Kidney capillary endothelial cell (primary cell): ENCODE measurements at places on chromosomes 16 and 17.

DNA sequence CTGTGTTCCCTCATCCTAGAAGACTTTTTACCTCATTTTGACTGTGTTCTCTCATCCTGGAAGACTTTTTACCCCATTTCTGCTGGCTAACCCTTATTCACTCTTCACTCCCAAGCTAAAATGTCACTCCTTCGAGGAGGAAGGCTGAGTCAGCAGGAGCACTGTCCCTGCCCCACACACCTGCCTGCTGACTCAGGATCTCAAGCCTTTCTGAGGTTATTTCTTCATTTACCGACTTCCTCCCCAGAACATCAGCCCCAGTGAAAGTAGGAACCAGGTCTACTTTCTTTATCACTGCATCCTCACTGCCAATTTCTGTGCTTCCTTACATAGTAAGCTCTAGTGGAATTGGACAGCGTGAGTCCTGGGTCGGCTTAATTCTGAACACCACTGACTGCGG is 220.6 kb downstream of the HS3ST4 start:
- DNase-seq, result no peak

DNA sequence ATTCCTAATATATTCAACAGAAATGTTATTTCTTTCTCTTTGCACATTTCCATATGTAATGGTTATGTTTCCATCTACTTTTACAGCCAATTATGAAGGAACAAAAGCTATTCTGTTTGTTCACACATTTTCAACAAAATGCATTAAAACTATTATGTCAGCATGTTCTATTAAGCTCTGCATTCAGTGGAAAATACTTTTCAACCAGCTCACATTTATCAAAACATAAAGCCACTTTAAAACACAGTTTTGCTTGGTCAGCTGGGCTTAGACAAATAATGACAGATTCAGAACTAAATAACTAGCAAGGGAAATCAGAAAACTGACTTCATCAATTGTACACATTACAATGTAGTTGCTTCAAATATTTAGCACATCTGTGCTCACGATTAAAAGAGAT is 6.9 kb downstream of the SALL1 start:
- DNase-seq, result no peak

DNA sequence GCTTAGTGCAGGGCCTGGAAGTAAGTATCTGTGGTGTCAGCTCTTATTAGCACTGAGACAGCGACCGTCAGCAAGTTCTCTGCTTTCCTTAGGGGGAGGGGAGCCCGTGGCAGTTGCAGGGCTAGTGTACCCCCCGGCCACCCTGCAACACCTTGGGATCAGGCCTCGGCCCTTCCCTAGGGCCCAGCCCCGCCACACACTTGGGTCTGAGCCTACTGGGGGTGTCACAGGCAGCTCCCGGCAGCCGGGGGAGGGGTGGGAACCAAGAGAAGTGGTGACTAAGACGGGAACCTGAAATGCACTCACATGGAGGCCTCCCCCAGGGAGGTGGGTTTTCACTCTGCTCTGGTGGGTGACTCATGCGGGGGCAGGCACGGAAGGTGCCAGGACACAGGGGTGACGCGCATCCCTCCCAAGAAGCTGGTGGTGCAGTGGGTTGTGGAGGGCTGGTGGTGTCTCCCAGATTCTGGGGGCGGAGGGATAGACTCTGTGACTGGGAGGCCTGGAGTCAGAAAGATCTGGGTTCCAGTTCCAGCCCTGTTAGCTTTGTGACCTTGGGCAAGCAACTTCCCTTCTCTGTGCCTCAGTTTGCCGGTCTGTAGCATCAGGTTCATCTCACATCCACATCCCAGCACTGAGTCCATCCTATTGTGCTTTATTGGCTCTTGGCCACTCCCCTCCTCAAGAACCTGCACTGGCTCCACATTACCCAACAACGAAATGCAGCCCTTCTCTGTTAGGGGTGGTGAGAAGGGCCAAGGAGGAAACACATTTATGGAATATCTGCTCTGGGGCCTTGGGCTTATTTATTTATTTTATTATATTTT is 44.5 kb downstream of the LAT start:
- peak; percentile 74 for DNase-seq

- DNase-seq, result no peak
Measured at GRCh38 chr16:11093572-11094074, 149.3 kb downstream of the CLEC16A start.

- DNase-seq, result no peak
Measured at GRCh38 chr17:81527591-81528383, at the start of gene FSCN2. TSS of gene FSCN2 (plus strand) at chr17:81528377. CDS start at chr17:81528532, 155 bp downstream.

GRCh38 chr16:74999609-75000480 is 1.0 kb downstream of the ZNRF1 start:
- DNase-seq, result no peak

DNA sequence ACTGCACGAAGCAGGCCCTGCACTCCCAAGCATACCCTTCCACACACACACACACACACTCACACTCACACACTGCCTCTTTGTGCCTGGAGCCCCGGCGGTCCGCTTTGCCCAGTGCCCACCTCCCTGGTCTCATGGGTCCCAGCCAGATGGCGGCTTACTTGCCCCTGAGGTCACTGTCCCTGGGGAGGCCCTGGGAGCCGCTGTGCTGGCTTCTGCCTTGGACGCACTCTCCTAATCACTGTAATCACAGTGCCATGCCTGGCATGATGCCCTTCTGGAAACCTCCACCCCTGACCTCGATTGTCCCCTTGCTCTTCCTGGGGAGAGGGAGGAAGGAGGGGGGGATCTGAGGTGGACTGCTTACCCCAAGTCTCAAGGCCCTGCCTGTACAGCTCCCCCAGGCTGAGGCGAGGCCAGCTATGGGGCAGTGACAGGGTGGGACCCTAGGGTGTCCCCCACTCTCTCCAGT is 36.0 kb downstream of the ARHGAP23 start:
- no peak for DNase-seq

GRCh38 chr16:51655249-51655648 is 504.2 kb upstream of the SALL1 start:
- no peak for DNase-seq

DNA sequence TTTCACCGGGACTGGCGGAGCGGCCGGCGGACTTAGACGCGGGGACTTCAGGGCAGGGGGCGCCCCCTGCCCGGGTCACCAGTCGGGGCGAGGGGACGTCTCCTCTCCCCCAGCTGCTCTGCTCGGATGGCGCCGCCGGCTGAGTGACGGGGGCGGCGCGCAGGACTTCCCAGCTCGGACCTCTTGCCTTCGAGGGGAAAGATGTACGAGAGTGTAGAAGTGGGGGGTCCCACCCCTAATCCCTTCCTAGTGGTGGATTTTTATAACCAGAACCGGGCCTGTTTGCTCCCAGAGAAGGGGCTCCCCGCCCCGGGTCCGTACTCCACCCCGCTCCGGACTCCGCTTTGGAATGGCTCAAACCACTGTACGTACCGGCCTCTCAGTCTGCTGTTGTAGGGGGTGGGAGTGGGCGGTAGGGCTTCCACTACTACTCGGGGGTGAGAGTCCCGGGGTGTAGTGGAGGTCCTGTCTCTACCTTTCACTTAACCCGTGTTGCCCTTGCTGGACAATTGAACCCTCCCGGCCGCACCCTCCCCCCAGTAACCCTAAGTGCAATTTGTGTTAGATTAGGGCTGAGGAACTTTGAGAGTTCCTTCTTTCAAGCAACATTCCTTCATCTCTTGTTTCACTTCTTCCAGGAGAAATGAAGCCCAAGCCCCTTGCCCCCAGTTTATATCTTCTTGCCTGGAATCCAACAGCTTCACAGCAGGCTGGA is 21.9 kb downstream of the GJD3 start:
- DNase-seq, result no peak

GRCh38 chr16:62712566-62712965 is 676.3 kb upstream of the CDH8 start:
- no peak for DNase-seq

DNA sequence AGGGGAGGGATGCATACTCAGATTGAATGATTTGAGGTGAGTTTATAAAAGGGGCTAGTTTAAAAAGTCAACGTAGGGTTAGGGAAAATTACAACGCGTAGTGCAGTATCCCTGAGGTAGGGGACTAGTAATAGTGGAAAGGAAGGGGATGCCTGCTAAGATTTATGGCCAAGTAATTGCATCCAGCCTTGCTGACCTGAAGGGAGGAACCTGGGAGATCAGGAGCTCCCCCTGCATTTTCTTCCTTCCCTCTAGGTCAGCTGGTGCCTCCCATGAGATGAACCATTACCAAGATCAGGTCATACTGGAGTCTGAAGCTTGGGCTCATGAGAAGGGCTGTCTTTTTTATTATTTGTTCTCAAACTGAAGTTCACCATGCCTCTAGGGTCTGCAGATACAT is 606.6 kb downstream of the TMEM114 start:
- no peak for DNase-seq

- no peak for DNase-seq
Measured at GRCh38 chr16:82063456-82064082, 28.5 kb downstream of the HSD17B2 start.

- DNase-seq, result peak; percentile 54
Measured at GRCh38 chr17:67689534-67690177, 28.1 kb upstream of the NOL11 start.

DNA sequence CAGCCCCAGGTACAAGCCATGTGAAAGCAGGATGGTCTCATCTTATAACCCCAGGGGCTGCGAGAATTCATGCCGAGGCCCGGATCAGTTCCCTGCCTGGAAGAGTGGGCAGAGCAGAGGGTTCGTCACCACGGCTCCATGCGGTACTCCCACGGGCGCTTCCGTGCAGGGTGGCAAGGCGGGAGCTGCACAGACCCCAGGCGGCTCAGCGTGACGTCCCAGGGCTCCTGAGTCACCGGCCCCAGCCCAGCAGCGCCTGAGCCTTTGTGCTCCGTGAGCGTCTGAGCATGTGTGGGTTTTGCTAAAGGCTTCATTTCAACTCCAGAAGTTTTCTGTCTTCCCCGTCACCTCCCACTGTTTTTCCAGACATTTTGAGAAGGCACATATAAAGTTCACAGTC is 71.2 kb upstream of the CHMP6 start:
- no peak for DNase-seq

- DNase-seq, result no peak
Measured at GRCh38 chr17:39165178-39165840, 652 bp downstream of the ARL5C start.

DNA sequence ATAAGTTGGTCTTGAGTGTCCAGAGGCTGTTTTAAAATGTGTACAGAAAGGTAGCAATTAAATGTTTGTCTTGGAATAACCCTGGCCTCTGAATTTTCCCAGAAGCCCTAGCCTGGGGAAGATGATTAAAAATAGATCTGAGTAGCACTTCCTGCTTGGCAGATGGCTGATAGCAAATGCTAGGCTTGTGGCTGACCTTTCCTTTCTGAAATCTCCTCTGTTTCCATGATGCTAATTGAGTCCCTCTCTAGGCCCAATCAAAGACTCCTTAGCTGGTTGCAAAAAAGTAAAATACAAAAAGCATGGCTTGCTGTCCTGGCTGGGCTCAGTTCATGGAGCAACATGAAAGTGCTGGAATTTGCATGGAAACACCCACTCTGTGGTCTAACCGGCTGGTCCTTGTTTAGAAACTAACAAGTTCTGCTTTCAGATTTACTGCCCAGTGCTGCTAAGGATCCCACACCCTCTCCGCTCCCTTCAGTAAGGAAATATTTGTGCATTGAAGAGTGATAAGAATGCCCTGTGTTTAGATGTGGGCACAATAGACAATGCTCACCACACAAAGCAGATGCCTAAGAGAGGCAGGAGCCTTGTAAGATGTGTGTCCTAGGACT is 40.8 kb downstream of the YPEL2 start:
- DNase-seq, result peak; percentile 77

DNA sequence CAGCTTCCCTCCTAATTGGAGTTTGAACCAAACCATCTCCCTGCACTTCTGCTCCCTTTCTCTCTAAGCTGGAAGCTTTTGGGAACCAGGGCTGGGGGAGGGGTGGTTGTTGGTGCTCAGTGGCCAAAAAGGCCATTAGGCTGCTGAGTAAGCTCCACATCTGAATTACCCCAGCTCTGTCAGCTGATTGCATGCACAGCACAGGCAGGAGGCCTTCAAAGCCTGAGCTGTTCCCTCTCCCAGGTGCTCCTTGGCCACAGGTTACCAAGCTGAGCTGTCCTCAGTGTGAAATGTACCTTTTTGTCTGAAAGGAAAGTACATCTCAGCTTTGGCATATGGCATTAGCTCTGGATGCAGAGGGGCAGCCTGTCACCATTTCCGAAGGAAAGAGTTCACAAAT is 6.2 kb upstream of the TBKBP1 start:
- DNase-seq, result no peak

DNA sequence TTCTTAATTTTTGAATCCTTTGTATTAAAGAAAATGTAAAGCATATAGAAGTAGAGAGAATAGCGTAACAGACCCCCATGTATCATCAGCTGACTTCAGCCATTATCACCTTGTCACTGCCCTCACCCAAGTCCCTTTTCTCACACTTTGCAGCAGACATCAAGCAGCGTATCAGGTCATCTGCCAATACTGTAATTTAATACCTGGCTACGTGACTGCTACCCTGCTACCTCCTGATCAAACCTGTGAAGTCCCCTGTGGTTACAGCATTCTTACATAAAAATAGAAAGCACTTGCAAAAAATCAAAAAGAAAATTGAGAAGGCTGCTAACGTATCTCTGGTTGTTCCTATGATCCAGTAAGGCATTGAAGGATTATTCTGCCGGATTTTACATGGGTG is 96.4 kb downstream of the PLCG2 start:
- no peak for DNase-seq

GRCh38 chr16:85712801-85713200 is 24.0 kb upstream of the GINS2 start:
- no peak for DNase-seq
